Naive thymus-derived CD8-positive, alpha-beta T cell (primary cell): ENCODE measurements at places on chromosomes 6 and 20.
A peak's percentile ranks its signal among the peaks of the same experiment; 100 is the strongest.

- H3K4me3 ChIP-seq: no peak overlapping the region
- no peak for DNase-seq
- H3K27me3 ChIP-seq: no peaks in the 10 kb centered on the region
- H3K4me1 ChIP-seq: no peaks in the 10 kb centered on the region
- H3K27ac ChIP-seq: no peak overlapping the region
Observed at GRCh38 chr20:12640251-12640650, 368.5 kb upstream of the SPTLC3 start.

DNA sequence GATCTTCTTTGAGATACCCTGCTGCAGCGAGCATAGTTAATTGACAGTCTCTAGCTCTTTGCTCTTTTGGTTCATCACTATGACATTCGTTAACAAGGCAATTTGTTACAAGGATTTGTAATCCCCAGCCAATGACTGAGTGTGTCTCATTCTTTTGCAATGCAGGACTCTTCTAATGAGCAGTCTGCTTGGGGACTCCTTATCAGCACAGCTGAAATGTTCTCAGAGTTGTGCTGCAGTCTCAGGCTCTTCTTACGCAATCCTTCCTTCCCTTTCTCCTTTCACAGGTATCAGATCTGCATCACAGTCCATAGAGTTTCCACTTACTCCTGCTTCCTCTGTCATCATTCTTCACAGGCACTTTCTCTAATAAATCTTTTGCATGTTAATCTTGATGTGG lies 161.2 kb upstream of the OGFRL1 start:
- peaks cover 4% of the 10 kb centered on the region for H3K27me3 ChIP-seq
- no peak overlapping the region for H3K27ac ChIP-seq
- H3K4me1 ChIP-seq: peaks cover 6% of the 10 kb centered on the region
- H3K4me3 ChIP-seq: no peak overlapping the region
- H3K36me3 ChIP-seq: no peaks in the 10 kb centered on the region
- DNase-seq: no peak

DNA sequence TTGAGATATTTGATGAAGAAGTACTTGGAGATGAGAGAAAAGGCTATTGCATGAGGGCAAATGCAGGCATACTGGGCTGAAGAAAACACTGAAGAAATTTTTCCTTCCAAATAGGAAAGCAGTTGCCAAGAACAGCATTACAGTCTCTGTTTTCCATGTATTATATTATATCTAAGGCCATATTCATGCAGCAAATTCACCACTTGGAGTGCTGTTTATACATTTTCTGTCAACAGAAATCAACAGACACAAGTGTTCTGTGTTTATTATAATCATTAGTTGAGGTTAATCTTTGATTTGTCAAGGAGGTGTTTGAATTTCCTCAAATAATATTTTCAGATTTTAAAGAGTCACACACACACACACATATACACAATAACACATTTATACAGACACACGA lies 268.8 kb upstream of the PLCB4 start:
- no peak for DNase-seq
- H3K36me3 ChIP-seq: peaks cover 4% of the 10 kb centered on the region
- H3K4me3 ChIP-seq: no peak overlapping the region
- H3K4me1 ChIP-seq: no peaks in the 10 kb centered on the region
- no peak overlapping the region for H3K27ac ChIP-seq

- H3K36me3 ChIP-seq: no peaks in the 10 kb centered on the region
- H3K4me3 ChIP-seq: no peak overlapping the region
- peaks cover 17% of the 10 kb centered on the region for H3K27me3 ChIP-seq
- H3K4me1 ChIP-seq: no peaks in the 10 kb centered on the region
- H3K27ac ChIP-seq: no peak overlapping the region
- no peak for DNase-seq
Observed at GRCh38 chr6:105107207-105107606, 72.6 kb downstream of the POPDC3 start.

DNA sequence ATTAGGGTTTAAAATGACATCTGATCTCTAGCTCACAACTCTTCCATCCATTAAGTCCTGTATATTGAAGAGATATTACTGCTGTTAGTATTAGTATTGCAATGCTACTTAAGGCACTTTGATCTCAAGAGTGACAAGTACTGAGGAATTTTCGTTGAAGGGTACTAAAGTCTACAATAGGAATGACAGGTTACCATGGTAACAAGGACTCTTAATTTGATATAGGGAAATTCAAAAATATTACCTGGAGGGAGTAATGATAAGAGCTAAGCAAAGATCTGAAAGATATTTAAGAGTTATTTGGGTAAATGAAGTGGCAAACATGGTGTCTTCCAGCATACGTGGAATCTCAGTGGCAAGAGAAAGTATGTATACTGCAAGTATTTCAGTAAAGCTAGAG lies 518.0 kb upstream of the SLC35B3 start:
- DNase-seq: no peak
- H3K4me3 ChIP-seq: no peak overlapping the region
- H3K4me1 ChIP-seq: no peaks in the 10 kb centered on the region
- peaks cover 3% of the 10 kb centered on the region for H3K27me3 ChIP-seq
- no peak overlapping the region for H3K27ac ChIP-seq

- no peak overlapping the region for H3K27ac ChIP-seq
- no peak overlapping the region for H3K4me3 ChIP-seq
- H3K36me3 ChIP-seq: no peaks in the 10 kb centered on the region
Observed at GRCh38 chr6:77415706-77416105, 47.6 kb downstream of the HTR1B start.

GRCh38 chr6:39941138-39941537 lies 6.9 kb upstream of the MOCS1 start:
- H3K4me3 ChIP-seq: no peak overlapping the region
- H3K27me3 ChIP-seq: no peaks in the 10 kb centered on the region
- H3K4me1 ChIP-seq: no peaks in the 10 kb centered on the region
- H3K27ac ChIP-seq: no peak overlapping the region

- DNase-seq: no peak
- peaks cover 7% of the 10 kb centered on the region for H3K27me3 ChIP-seq
- peaks cover 4% of the 10 kb centered on the region for H3K4me1 ChIP-seq
- peak overlapping the region; percentile 58 for H3K4me3 ChIP-seq
Observed at GRCh38 chr20:43665466-43666176, 1.3 kb upstream of the MYBL2 start.

- no peaks in the 10 kb centered on the region for H3K27me3 ChIP-seq
- no peak for DNase-seq
- peaks cover 12% of the 10 kb centered on the region for H3K4me1 ChIP-seq
- no peak overlapping the region for H3K4me3 ChIP-seq
- peak overlapping the region; percentile 66 for H3K27ac ChIP-seq
Observed at GRCh38 chr20:43744966-43745730, 18.3 kb upstream of the GTSF1L start.

GRCh38 chr6:9540126-9540525 lies 874.7 kb downstream of the TFAP2A start:
- H3K36me3 ChIP-seq: no peaks in the 10 kb centered on the region
- H3K4me1 ChIP-seq: no peaks in the 10 kb centered on the region
- no peak overlapping the region for H3K27ac ChIP-seq
- no peak for DNase-seq

DNA sequence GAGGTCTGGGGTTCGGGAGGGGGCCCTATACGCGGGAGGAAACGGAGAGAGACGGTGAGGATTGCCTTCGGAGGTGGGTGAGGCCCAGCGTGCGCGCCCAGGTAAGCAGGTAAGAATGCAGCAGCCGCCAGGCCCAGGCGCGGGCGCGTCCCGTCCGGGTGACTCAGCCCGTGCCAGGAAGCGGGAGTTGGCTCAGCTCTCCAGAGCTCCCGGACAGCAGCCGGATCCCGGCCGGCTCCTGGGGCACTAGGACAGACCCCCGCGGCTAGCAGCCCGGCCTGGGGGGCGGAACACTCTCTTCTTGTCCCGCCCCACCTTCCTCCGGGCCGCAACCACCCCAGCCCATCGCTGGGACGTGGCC lies 1.5 kb upstream of the MDFI start:
- DNase-seq: no peak
- H3K4me3 ChIP-seq: no peak overlapping the region
- H3K27ac ChIP-seq: no peak overlapping the region
- H3K36me3 ChIP-seq: no peaks in the 10 kb centered on the region
- peaks cover 8% of the 10 kb centered on the region for H3K4me1 ChIP-seq

GRCh38 chr6:45643126-45643525 lies 265.4 kb upstream of the SUPT3H start:
- no peaks in the 10 kb centered on the region for H3K27me3 ChIP-seq
- H3K4me1 ChIP-seq: peaks cover 12% of the 10 kb centered on the region
- DNase-seq: no peak
- H3K36me3 ChIP-seq: no peaks in the 10 kb centered on the region
- H3K4me3 ChIP-seq: no peak overlapping the region

GRCh38 chr20:36941401-36941835 lies 10.1 kb downstream of the SAMHD1 start:
- H3K4me1 ChIP-seq: peaks cover 84% of the 10 kb centered on the region
- peak overlapping the region; percentile 99 for H3K27ac ChIP-seq
- H3K27me3 ChIP-seq: no peaks in the 10 kb centered on the region
- peak overlapping the region; percentile 73 for H3K4me3 ChIP-seq
- peaks cover 57% of the 10 kb centered on the region for H3K36me3 ChIP-seq

DNA sequence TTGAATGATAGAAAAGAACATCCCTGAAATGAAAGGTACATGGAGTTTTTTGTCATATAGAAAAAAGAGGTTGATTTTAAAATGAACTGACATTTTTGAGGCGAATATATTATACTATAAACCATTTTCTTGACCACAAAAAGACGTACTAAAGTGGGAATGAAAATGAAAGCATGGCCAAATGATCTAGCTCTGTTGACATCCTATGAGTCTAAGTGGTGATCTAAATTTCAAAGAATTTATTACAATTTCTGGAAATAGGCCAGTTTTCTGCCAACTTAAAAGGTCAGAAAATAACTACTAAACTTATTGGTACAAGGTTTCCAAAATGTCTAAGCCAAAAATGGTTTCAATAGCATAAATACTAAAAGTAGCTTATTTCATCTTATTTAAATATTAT lies 536.8 kb downstream of the EYS start:
- H3K4me1 ChIP-seq: no peaks in the 10 kb centered on the region
- H3K27ac ChIP-seq: no peak overlapping the region
- no peak for DNase-seq
- no peaks in the 10 kb centered on the region for H3K36me3 ChIP-seq
- no peaks in the 10 kb centered on the region for H3K27me3 ChIP-seq

GRCh38 chr6:108944707-108945680 lies 96.8 kb downstream of the ARMC2 start:
- peaks cover 49% of the 10 kb centered on the region for H3K4me1 ChIP-seq
- peak overlapping the region; percentile 69 for H3K27ac ChIP-seq
- no peak overlapping the region for H3K4me3 ChIP-seq
- no peaks in the 10 kb centered on the region for H3K27me3 ChIP-seq

DNA sequence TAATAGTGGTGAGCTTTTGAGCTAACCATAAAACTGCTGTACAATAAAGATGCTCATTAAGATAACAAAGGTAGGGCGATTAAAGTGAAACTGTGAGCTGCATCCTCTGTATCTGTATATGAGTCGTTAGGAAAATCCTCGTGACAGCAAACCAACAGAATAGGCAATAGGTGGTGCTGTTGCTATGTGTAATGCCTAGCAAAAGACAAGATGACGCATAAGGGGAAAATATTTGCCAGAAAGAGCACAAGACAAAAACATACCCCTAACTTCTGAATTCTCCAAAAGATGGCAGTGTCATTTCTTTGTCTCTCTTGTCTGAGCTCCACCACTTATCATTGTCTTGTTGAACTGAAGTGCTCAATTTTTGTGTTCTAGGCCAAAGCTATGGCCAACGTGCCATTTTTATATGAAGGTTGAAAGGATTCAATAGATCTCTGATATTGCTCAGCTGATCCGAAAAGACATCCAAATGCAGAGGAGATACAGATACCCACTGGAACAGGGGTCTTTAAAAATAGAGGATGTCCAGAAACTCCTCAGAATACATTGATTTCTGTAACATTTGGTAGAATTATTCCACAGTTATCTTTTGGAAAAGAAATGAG lies 56.3 kb upstream of the ANKEF1 start:
- no peaks in the 10 kb centered on the region for H3K36me3 ChIP-seq
- no peaks in the 10 kb centered on the region for H3K4me1 ChIP-seq
- H3K4me3 ChIP-seq: no peak overlapping the region
- no peak overlapping the region for H3K27ac ChIP-seq
- peak; percentile 30 for DNase-seq

- no peak overlapping the region for H3K27ac ChIP-seq
- no peaks in the 10 kb centered on the region for H3K4me1 ChIP-seq
- DNase-seq: no peak
- no peaks in the 10 kb centered on the region for H3K27me3 ChIP-seq
- H3K4me3 ChIP-seq: no peak overlapping the region
- H3K36me3 ChIP-seq: no peaks in the 10 kb centered on the region
Observed at GRCh38 chr6:60643870-60644269, 1642.2 kb downstream of the KHDRBS2 start.

DNA sequence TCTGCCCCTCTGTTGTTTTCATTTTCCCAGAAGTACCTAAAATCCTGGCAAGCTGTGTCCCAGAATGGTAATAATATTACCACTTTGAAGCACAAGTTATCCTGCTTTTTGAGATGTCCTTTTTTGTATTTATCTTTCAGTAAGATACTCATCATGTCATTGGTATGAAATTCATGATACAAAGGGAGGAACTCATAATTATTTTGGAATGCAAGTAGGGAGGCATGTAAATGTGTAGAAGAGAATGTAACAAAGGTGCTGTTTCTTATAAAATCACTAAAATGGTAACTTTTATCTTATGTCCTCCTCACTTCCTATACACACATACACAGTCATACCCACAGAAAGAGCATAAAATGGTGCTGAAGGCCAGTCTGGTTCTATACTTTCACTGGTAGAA lies 109.9 kb downstream of the CD2AP start:
- H3K27me3 ChIP-seq: no peaks in the 10 kb centered on the region
- no peak for DNase-seq

- no peaks in the 10 kb centered on the region for H3K4me1 ChIP-seq
- H3K27ac ChIP-seq: no peak overlapping the region
- peaks cover 98% of the 10 kb centered on the region for H3K36me3 ChIP-seq
- no peaks in the 10 kb centered on the region for H3K27me3 ChIP-seq
- DNase-seq: no peak
Observed at GRCh38 chr20:37233548-37234253, 27.9 kb downstream of the GHRH start.

- no peaks in the 10 kb centered on the region for H3K36me3 ChIP-seq
- no peak for DNase-seq
- H3K4me1 ChIP-seq: peaks cover 5% of the 10 kb centered on the region
Observed at GRCh38 chr20:15812696-15813095, 760.6 kb downstream of the KIF16B start.

GRCh38 chr6:35354361-35355135 lies 12.2 kb downstream of the PPARD start:
- no peak for DNase-seq
- H3K27me3 ChIP-seq: no peaks in the 10 kb centered on the region
- peaks cover 83% of the 10 kb centered on the region for H3K4me1 ChIP-seq
- no peak overlapping the region for H3K4me3 ChIP-seq
- peaks cover 36% of the 10 kb centered on the region for H3K36me3 ChIP-seq
- no peak overlapping the region for H3K27ac ChIP-seq

DNA sequence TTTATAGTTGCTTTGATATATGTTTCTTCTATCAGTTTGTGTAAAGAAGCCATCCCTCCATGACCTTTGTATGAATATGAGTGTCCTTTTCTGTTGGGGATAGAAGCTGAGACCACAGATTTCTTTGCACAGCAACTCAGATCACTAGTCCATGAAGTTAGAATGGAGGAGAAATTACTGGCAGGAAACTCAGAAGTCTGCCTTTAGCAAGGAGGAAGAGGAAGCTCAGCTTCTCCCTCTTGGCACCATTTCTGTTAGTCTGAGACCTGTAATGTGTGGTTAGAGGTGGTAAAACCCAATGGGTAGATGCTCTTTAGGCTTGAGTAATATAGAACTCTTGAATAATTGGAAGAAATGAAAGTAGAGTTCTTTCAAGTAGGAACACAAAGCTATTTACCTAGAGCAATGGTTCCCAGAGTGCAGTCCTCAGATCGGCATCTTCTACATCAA lies 995.3 kb upstream of the FLRT3 start:
- no peaks in the 10 kb centered on the region for H3K4me1 ChIP-seq
- no peak overlapping the region for H3K27ac ChIP-seq
- H3K36me3 ChIP-seq: no peaks in the 10 kb centered on the region
- no peaks in the 10 kb centered on the region for H3K27me3 ChIP-seq
- H3K4me3 ChIP-seq: no peak overlapping the region
- no peak for DNase-seq
